ENCODE measurements at places on chromosomes 13 and 19.

DNA sequence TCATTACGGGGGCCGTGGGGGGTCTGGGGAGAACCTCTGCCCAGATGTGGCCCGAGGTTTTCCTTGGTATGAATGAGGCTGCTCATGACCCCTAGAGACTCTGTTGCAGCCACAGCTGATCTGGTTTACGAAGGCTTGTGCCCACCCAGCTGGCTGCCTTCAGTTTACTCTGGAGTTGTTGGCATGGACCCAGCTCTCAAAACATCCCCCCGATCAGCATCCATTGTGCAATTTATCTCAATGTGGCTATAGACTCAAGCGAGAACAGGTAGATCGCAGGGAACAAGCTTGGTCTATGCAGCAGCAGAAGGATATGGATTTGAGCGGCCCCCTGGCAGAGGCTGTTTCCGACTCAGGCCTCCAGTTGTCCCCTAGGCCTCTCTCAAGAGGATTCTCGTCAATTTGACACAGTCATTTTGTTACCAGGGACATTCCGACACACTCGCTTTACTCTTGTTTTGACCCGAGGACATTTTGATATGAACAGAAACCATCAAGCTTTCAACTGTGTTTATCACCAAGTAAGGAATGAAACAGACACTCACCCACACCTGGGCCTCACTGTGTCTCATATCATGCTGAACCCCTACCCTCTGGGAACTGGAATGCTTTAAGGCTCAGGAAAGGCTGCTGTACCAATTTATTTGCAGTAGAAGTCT, 161.5 kb downstream of the KATNAL1 start:
- no peak for DNase-seq

DNA sequence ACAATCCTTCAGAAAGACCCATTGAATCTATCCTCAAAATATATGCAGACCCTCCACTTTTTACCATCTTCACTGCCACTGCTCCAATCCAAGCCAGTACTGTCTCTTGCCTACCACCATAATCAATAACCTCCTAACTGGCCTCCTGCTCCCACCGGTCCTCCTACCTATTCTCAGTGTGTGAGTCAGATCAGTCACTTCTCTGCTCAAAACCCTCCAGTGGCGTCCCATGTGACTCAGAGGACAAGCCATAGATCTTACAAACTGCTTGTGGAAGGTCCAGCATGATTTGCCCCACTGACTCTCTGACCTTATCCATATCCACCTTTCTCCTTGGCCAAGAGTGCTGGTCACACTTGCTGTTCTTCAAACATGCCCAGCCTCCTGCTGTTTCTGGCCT, 23.4 kb upstream of the MBNL2 start:
- DNase-seq = no peak

DNA sequence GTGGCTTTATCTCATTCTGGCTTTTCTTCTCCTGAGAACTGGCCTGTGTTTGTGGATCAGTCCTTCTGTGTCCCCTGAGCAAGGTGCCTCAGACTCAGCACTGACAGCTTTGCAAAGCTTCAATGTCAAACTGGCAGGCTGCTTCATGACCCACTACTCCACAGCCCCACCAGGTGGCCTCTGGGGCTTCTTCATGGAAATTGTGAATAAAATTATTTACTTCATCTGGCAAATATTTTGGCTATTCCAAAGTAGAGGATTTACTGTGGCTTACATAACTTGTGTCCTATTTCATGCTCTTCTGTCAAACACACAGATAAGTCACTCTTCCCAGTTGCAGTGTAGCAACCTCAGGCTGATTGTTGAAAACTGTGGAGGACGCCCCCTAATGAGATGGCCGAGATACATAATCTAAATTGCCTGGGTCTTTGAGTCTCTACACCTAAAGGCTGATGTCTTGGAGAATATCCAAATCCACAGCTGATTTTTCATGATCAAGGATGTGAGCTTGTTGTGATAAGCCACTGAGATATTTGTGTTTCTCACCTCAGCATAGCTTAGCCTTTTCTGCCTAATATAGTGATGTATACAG, 721.9 kb upstream of the SLC10A2 start:
- no peak for DNase-seq

DNA sequence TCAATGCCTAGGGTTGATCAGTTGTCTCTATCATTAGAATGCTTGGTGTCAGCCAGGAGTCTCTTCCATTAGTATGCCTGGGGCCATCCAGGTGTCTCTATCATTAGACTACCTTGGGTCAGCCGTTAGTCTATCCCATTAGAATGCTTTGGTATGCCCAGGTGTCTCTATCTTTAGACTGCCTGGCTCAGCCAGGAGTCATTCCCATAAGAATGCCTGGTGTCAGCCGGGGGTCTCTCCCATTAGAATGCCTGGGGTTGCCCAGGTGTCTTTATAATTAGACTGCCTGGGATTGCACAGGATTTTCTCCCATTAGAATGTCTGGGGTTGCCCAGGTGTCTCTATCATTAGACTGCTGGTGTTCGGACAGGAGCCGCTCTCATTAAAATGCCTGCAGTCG, 1442.9 kb downstream of the UQCRFS1 start:
- DNase-seq = no peak

- DNase-seq = no peak
Measured at GRCh38 chr13:109200556-109200955, 571.1 kb downstream of the MYO16 start.

- DNase-seq = no peak
Measured at GRCh38 chr19:33124207-33125098, 7.5 kb upstream of the WDR88 start.

DNA sequence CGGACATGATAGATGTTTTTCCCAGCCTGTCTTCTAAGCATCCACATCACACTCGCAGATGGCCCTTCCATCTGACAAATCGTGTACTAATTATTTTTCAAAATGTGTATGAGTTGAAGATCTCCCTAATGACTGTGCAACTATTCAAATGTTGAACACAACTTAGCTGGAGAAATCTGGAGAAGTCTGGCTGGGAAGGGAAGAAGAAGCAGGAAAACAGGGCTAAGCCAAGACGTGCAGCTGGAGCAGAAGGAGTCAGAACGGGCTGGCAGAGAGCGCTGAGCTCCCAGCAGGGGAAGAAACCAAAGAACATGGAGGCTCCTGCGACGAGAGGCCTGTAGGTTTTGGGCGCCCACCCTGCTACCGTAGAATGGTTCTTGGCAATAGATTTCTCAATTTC, 13.2 kb upstream of the LATS2 start:
- DNase-seq = no peak

DNA sequence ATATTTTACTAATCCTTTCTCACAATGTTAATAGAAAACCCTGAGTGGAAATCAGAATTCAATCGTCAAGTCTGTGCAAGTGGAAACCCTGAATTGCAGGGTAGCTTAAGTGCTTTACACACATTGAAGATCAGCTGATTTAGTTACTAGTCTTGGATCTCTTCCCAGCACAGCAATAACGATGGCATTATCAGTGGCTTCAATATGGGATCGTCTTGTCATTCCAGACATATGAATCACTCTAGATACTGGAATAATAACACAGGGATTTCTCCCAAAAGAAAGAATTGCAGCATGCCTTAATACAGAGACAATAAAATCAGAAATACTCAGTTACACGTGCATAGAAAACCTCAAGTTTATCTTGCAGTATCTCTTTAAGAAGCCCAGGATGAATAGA, 12.6 kb upstream of the METTL21C start:
- peak; percentile 94 for DNase-seq

GRCh38 chr13:109883181-109884180, 97.1 kb upstream of the IRS2 start:
- no peak for DNase-seq

DNA sequence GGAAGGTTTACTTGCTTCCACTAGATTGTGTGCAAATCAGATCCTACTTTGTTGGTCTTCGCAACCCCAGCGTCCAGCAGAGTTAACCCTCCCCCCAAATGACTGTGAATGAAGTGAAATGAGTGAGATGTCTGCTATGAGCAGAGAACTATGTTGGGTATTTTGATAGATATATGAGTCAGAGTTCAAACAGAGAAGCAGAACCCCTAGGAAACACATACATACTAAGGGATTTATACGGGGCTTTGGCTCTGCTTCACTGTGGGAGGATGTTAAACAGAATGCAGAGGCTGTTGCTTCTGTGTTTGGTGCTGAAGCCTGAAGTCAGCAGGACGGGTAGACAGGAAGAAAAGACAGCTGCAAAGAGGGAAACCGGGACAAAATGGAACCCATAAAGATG, 197.0 kb downstream of the MZT1 start:
- DNase-seq = no peak

DNA sequence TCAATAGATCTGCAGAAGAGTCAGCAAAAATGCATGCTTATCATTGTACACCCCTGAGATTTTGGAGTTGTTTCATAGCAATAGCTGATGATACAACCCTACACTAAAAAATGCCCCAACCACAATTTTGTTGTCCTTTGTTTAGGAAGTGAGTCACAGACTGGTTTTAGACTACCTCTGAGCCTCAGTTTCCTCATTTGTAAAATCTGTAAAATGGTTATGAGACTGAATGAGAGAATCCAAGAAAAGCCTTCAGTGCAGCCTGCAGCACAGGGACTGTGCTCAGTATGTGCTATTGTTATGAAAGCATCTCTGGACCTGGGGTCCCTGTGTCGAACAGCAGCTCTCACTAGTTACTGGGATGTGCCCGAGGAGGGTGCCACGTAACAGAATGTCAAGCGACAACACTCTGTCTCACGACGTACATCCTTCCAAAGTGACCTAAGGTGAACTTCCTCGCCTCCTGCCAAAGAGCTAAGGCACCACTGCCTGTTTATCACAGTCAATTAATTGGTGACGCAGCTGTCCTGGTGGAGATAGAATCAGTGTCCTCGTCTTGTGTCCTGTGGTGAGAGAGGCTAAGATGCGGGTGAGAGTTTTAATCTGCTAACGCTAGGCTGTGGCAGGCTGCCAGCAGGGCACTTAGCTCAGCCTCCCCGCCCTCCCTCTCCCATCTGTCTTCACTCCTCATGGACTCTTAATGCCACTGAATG, 18.1 kb downstream of the DHRS12 start:
- DNase-seq = no peak

DNA sequence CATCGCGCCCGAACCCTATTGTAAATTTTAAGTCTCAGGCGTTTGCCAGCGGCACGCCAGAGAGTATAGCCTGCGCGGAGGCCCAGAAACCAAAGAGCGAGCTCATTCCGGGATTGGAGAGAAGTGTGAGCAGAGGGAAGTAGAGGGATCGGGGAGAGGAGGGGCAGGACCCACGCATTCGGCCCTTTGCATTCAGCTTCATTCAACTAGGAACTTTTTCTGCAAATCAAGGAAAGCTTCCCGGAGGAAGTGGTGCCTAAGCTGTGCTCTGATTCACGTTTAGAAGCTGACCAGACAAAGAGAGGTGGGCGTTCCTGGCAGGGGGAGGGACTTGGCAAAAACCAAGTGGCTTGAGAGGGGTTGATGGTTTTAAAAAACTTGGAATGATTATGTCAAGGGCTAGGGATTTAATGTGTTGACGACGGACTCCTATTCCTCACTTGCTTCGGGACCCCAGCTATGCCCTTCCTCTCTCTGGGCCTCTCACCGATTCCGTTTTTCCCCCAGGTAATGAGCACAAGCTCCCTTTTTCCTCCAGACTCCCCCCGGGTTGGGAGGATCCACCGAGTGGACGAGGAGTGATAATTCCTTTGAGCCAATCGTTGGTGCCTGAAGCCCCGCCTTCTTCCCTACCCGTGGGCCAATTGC, 811 bp upstream of the PRMT1 start:
- peak; percentile 95 for DNase-seq

DNA sequence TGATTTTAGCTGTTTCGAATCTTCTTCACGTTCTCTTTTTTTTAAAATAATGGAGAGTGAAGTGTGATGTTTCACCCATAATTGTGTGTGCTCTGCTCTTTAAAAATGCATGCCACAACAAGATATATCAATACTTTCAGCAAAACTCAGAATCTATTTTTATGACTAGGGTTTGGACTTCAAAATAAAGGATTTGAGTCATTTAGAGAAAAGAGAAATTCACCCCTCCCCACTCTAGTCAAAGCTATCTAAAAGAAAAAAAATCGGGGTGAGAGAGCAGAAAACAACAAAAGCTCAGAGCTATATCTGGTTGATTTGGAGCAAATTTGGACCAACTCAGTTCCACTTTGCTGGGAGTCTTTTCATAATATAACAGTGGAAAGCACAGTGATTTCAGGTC, 244.5 kb downstream of the DNAJC15 start:
- no peak for DNase-seq

- DNase-seq = no peak
Measured at GRCh38 chr13:71589032-71589431, 278.0 kb downstream of the DACH1 start.

DNA sequence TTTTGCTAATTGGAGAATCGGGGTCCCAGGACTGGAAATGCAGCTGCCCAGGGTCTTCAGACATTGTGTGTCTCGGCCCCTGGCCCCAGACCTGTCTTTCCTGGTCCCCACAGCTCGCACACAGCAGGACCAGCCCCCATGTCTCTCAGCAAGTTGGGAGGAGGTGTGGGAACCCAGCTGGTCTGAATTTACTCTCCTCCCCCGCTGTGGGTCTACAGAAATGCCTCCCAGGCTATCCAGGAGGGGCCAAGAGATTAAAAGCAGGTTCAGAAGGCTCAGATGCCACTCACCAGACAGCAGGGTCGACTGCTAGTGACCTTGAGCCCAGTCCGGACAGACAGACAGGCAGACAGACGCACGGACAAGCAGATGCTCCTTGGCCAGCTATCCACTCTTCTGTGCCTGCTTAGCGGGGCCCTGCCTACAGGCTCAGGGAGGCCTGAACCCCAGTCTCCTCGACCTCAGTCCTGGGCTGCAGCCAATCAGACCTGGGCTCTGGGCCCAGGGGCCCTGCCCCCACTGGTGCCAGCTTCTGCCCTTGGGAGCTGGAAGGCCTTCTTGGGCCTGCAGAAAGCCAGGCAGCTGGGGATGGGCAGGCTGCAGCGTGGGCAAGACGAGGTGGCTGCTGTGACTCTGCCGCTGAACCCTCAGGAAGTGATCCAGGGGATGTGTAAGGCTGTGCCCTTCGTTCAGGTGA, at the start of gene DAND5:
TSS of gene DAND5 (plus strand) at position 285 of the 697 bp plus-strand sequence. CDS start at position 370, 85 bp downstream.
- DNase-seq = no peak

DNA sequence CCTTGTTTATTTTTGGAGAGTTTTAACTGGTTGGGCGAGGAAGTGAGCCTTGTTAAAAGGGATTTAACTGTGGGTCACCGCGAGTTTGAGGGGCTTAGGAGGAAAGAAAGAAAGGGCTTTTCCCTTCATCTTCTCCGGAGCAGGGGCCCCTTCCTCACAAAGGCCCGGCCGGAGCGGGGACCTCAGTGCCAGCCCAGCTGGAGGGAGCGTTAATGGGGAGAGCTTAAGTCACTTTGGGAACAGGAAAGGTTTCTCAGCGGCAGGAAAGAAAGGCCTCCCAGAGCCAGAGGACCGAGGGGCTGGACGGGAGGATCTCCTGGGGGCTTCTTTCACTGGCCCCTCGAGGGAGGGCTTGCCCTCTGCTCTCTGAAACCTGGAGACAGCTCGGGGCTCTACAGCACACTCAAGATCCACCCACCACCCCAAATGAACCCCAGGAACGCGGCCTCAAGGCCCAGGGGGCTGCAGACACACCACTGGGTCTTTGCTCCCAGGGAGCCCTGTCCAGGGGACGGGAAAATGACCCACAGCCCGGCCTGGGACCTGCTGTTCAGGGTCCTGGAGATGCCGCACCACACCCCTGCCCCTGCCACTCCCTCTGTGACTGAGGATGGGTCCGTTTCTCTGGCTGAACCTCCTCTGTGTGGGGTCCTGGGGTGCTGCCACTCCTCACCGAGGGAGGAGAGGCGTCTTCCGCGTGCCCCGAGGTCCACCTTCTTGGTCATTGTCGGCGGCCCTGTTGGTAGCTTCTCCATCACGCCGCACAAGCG, 128.3 kb downstream of the URI1 start:
- no peak for DNase-seq

Measured in foreskin melanocyte (primary cell).